ENCODE measurements at places on chromosomes 1 and 21. TPM values are rescaled to one million over a fixed set of nuclear protein-coding genes. Genes with fewer than 3 reads are reported as not detected.

TLCD4 gene
- 18.7 TPM for total RNA-seq

SYPL2 gene
- 0.31 TPM for total RNA-seq

BEND5 gene
- 10.1 TPM for total RNA-seq

CCDC181 gene
- total RNA-seq = 5.7 TPM

KCNA10 gene
- not detected for total RNA-seq

CSMD2 gene
- 0.11 TPM for total RNA-seq

PRELP gene
- total RNA-seq = 18.9 TPM

PM20D1 gene
- 0.28 TPM for total RNA-seq

TTC24 gene
- 0.23 TPM for total RNA-seq

DNA sequence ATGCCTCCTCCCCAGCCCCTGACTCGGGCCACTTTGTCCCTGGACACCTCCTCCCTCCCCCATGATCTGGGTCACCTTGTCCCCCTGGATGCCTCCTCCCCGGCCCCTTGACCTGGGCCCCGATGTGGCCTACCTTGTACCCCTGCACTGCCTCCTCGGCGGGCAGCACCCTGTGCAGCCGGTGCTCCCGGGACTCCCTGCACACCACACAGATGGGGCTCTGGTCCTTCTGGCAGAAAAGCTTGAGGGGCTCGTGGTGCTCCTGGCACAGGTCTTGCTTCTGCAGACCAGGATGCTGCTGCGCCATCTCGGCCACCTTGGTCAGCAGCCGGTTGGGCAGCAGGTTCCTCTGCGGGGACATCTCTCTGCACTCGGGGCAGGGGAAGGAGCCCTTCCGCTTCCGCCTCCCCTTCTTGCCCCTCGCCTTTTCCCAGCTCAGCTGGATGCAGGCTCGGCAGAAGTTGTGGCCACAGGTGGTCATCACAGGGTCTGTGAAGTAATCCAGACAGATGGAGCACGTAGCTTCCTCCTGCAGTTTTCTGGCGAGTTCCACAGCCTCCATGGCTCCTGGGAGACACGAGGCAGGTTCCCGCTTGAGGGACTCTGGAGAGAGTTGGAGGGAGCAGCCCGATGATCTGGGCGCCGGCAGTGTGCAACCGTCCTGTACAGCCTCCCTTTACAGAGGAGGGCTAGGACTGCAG lies 2.0 kb downstream of the TRIM17 start:
- peaks cover 30% of the 10 kb centered on the region for H3K27me3 ChIP-seq
- H3K4me1 ChIP-seq = peaks cover 6% of the 10 kb centered on the region
- DNase-seq = no peak
- H3K27ac ChIP-seq = no peak overlapping the region

DNA sequence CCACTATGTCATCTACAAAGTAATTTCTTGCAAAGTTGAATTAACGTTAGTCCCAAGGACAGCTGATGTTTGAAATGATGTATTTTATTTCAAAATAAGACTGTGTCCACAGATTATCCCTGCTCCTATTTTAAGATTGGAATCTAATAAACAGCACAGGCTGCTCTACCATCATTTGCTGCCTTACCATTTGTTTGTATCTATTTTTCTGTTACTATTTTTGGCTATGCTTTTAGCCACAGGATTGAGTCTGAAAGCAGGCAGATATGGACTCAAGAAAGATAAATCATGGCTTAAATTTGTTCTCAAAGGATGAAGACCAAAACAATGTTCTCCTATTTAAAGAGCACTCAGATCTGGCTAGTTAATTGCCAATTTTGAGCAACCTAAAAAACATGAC lies 105.3 kb downstream of the RGS2 start:
- no peaks in the 10 kb centered on the region for H3K27me3 ChIP-seq
- DNase-seq = no peak
- no peak overlapping the region for H3K27ac ChIP-seq
- no peaks in the 10 kb centered on the region for H3K4me1 ChIP-seq
- no peaks in the 10 kb centered on the region for H3K36me3 ChIP-seq
- H3K4me3 ChIP-seq = no peak overlapping the region

DNA sequence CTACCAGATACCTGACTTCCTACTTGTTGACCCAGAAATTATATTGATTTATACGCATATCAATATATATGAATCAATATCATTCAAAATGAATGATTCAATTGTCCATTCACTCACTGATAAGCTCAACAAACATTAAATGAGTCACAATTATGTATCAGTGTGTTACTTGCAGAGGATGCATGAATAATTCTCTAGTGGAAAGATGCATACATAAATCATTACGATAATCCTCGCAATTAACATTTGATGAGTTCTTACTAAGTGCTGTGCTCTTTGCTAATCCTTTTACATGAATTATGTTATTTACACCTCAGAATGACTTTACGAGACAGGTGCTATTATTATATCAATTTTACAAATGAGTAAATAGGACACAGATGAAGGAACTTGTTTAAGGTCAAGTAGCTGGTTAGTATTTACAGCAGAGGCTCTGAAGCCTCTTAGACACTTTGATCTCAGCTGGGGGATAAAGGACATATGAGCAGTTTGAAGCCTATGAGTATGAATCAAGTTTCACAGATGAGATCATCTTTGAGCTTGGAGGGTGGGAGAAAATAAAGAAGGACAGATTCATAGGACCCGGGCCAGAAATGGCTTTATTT lies 112.8 kb upstream of the ADAMTS5 start:
- H3K27me3 ChIP-seq = no peaks in the 10 kb centered on the region
- H3K27ac ChIP-seq = no peak overlapping the region
- no peaks in the 10 kb centered on the region for H3K36me3 ChIP-seq
- no peaks in the 10 kb centered on the region for H3K4me1 ChIP-seq
- DNase-seq = no peak
- no peak overlapping the region for H3K4me3 ChIP-seq

DNA sequence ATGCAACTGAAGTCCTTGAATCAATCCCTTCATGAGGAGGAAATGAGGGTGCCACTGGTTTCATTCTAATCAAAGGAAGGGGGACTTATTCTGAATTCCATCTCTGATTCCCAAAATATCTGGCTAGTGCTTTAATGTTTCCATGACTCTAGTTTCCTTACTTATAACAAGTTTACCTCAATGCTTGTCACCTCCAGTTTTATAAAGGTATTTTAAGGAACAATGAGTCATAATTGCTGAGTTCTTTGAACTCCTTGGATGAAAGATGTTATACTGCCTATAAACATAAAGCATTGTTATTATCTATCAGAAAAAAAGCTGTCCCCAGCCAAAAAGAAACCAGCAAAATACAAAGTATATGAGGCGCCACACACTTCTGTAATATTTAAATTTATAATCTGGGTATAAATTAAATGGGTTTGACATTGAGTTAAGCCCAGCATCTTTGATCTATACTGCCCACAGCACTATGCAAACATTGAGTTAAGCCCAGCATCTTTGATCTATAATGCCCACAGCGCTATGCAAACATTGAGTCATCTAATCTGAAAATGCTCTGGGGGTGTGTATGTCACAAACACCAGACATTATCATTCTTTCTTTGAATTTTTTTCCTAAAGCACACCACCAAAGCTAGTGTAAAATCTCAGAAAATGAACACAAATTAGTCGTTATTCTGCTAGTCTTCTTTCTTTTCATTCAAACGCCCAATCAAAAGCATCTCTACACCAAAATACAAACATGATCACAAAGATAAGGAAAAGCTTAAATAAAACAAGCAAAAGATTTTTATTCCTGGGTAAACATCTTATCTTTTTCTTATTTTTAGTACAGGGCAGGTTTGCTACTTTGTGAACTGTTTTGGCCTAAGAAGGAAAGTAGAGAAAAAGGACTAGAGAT lies 11.5 kb upstream of the CXADR start:
- no peak for DNase-seq
- no peaks in the 10 kb centered on the region for H3K4me1 ChIP-seq
- H3K36me3 ChIP-seq = no peaks in the 10 kb centered on the region
- no peaks in the 10 kb centered on the region for H3K27me3 ChIP-seq
- no peak overlapping the region for H3K27ac ChIP-seq

DNA sequence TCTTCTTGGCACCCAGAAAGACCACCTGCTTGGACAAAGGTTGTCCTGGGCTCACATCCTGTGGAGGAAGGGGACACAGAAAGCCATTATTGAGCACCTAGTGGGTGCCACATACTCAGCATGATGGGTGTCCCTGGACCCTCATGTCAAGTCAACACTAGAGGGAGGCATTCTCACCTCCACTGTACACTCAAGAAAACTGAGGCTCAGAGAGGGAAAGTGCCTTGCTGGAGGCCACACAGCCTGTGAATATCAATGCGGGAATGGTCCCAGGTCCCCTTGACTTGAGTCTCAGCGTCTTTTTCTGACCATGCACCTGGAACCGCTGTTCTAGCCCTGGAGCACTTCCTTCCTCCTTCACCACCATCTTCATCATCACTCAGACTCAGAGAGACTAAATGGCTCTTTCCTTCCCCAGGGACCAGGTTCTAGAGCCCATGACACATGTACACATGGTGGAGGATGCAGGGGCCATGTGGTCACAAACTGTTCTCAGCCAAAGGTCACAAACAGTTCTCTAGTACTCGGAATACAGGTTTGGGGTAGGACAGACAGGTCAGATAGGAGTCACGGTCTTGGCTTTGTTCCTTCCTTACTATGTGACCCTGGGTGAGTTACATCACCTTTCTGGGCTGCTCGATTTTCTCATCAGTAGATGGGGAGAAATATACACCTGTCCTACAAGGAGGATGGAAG lies 89.2 kb upstream of the WNT4 start:
- no peak for DNase-seq
- no peak overlapping the region for H3K27ac ChIP-seq
- no peaks in the 10 kb centered on the region for H3K36me3 ChIP-seq
- peaks cover 3% of the 10 kb centered on the region for H3K4me1 ChIP-seq
- no peak overlapping the region for H3K4me3 ChIP-seq

DNA sequence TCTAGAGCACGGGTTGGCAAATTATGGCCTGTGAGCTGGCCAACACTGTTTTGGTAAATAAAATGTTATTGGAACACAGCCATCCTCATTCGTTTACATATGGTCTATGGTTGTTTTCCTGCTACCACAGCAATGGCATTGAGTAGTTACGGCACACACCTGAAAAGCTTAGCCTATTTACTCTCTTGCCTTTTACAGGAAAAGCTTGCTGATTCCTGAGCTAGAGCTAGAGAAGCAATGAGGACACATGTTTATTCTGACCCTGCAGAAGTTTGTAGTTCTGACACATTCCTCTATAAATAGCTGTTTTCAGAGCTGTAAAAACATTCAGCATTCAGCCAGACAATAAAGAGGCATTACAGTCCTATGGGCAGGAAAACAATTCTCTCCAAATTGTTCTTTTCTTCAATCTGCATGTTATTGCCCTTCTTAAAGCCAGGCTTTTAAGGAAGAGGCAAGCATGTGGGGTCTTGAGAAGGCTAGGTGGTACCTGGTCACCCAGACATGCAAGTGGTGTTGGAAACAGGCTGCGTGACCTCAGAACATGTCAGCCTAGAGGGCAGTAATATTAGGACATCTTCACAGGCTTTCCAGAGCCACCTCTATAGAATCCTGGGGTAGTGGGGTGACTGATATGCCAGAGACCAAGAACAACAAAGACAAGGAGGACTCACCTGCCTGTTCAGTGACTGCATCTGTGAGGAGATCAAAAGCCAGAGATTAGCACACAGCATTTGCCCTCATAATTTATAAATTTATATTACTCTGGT lies 1.6 kb downstream of the FCRL2 start:
- DNase-seq = no peak
- H3K27ac ChIP-seq = no peak overlapping the region
- no peaks in the 10 kb centered on the region for H3K36me3 ChIP-seq
- no peaks in the 10 kb centered on the region for H3K4me1 ChIP-seq
- no peak overlapping the region for H3K4me3 ChIP-seq

DNA sequence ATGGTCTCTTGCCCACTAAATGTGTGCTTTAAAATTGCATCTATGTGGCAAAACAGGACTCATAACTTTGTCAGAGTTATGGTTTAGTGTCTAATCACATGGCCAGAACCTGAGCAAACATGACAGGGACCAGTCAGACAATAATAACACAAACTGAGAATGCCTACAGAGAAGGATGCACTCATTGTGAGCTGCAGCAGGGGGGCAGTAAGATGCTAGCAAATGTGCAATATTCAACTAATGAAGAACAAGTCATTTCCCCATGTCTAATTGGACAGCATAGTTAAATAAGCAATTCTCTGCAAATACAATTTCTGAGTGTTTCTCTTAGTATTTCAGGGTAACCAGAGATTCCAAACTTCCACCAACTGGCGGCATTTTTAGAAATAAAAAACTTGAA lies 30.8 kb downstream of the SPAG17 start:
- no peak overlapping the region for H3K4me3 ChIP-seq
- H3K4me1 ChIP-seq = no peaks in the 10 kb centered on the region
- no peaks in the 10 kb centered on the region for H3K36me3 ChIP-seq
- H3K27me3 ChIP-seq = no peaks in the 10 kb centered on the region
- no peak for DNase-seq
- H3K27ac ChIP-seq = no peak overlapping the region

- H3K4me3 ChIP-seq = no peak overlapping the region
- no peaks in the 10 kb centered on the region for H3K27me3 ChIP-seq
- H3K4me1 ChIP-seq = no peaks in the 10 kb centered on the region
- no peak for DNase-seq
Measured at GRCh38 chr1:211735208-211736170, 60.1 kb upstream of the NEK2 start.

DNA sequence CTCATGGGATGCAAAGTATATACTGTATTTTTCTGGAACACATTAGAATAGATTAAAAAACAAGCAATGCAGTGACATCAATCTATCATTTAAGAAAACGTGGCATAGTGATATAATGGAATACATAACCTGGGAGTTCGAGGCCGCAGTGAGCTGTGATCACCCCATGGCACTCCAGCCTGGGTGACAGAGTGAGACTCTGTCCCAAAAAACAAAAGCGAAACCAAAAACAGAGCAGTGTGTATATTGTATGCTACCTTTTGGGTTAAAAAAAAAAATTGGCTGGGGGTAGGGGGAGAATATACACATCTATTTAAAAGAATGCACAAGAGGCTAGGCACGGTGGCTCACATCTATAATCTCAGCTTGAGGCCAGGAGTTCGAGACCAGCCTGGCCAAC lies 13.5 kb downstream of the SLC2A1 start:
- no peak overlapping the region for H3K4me3 ChIP-seq
- H3K27me3 ChIP-seq = no peaks in the 10 kb centered on the region
- peaks cover 2% of the 10 kb centered on the region for H3K36me3 ChIP-seq
- no peak for DNase-seq
- no peak overlapping the region for H3K27ac ChIP-seq
- H3K4me1 ChIP-seq = peaks cover 43% of the 10 kb centered on the region

GRCh38 chr1:93613898-93614297 lies 67.7 kb downstream of the BCAR3 start:
- no peaks in the 10 kb centered on the region for H3K36me3 ChIP-seq
- DNase-seq = peak; percentile 75
- H3K4me3 ChIP-seq = no peak overlapping the region
- H3K27me3 ChIP-seq = no peaks in the 10 kb centered on the region
- peaks cover 21% of the 10 kb centered on the region for H3K4me1 ChIP-seq

GRCh38 chr1:46543761-46544560 lies 7.5 kb downstream of the KNCN start:
- no peak for DNase-seq
- H3K36me3 ChIP-seq = no peaks in the 10 kb centered on the region
- H3K4me3 ChIP-seq = no peak overlapping the region
- H3K4me1 ChIP-seq = no peaks in the 10 kb centered on the region

DNA sequence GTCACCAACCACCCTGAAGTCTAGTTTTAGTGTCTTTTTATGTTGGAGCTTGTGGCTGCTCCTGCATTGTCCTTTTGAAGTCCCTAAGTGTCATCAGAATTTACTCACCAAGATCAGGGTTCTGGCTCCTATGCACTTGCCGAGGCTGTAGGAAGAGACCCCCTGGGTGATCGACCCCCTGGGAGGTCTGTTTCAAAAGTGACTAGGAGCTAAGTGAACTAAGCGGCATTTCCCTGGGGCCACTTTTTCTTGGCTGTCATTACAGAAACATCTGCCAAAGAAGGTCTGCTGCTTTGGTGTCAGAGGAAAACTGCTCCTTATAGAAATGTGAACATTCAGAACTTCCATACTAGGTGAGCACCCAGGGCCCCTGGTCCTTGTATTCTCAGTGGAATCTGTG lies 39.4 kb downstream of the ACTN2 start:
- no peaks in the 10 kb centered on the region for H3K4me1 ChIP-seq
- H3K27ac ChIP-seq = no peak overlapping the region
- H3K36me3 ChIP-seq = no peaks in the 10 kb centered on the region

Measured in lung (tissue), 17 donors.